ENCODE measurements at places on chromosomes 5 and 9. TPM values are rescaled to one million over a fixed set of nuclear protein-coding genes. Genes with fewer than 3 reads are reported as not detected.

Gene POU5F2
- not detected for total RNA-seq

Gene PRDM9
- not detected for total RNA-seq

Gene DDX4
- total RNA-seq, result not detected

Gene GRIA1
- 1.2 TPM for total RNA-seq

Gene GFM2
- total RNA-seq, result 37.6 TPM

Gene ADGRD2
- total RNA-seq, result not detected

Gene BARX1
- 0.69 TPM for total RNA-seq

Gene PCDHGB3
- total RNA-seq, result 0.54 TPM

Gene GABRA6
- not detected for total RNA-seq

Gene SLC12A2
- 25.0 TPM for total RNA-seq

Gene FOXE1
- not detected for total RNA-seq

Gene SOX30
- 0.22 TPM for total RNA-seq

Gene CDC20B
- not detected for total RNA-seq

Gene PTGES
- total RNA-seq, result 1.0 TPM

Gene KLF9
- total RNA-seq, result 20.7 TPM

Gene DOCK2
- total RNA-seq, result 47.7 TPM

Gene SAXO1
- total RNA-seq, result 0.10 TPM

Gene TMC1
- not detected for total RNA-seq

Gene SLCO6A1
- not detected for total RNA-seq

Gene ADAMTSL1
- 4.2 TPM for total RNA-seq

Gene SNX18
- total RNA-seq, result 23.9 TPM
